ENCODE measurements at places on chromosomes 2 and 18.

DNA sequence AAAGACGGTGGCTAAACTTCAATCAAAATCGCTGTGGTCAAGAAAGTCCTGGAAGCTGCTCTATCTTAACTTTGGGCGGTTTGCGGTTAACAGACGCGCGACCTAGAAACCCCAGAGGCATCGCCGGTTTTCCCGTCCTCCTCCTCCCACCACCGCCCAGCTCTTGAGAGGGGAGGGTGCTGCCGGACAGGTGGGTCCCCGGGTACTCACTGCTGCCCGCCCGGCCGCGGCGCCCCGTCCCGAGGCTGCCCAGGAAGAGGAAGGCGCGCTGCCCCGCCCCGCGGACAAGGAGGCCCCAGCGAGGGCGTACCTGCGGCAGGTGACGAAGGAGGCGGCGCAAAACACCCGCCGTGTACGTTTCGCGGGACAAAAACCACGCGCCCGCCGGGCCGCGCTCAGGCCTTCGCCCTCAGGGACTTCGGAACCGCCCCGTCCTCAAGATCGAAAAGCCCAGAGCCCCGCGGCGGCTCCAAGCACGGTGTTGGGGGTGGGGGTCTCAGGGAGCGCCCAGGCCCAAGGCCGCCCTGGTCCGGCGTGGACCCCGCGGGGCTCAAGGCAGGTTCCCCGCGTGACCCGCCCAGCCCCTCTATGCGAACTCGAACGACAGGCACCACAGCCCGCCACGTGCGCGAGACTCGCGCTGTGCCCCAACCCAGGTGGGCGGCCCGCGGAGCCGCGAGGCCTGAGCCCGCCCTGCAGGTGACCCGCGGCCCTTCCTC is at the start of gene SH3YL1:
Gene SH3YL1, minus strand, starts transcription at position 259 of the 719 bp plus-strand sequence. Its CDS starts 48 bp downstream, at position 211.
- no peak for DNase-seq

DNA sequence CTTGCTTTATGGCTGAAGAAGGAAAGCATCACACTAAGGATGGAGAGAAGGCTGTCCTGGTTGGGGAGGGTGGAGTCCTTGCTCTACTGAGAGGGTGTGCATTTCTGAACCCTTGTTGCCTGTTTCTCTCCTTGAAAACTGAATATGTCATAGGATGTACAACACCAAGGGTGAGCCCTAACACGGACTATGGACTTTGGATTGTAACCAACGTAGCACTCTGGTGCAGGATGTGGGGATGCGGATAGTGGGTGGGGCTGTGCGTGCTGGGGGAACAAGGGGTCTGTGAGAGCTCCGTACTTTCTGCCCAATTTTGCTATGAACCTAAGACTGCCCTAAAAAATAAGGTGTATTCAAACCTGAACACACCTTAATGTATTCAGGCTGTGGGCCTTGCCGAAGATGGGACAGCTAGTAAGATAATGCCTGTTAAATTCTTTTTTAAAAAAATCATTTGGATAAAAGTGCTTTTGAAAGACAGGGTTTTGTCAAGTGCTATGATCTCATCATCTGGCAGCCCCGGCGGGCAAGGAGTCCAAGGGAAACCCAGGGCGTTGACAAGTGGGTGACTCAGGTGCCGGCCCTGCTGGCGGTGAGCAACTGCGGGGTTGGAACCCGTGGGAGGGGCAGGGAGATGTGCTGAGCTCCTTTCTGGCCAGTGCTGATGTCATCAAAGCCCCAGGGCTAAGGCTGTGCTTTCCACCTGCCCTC is 54.0 kb downstream of the GATA6 start:
- no peak for DNase-seq

GRCh38 chr2:39593439-39594393 is 72.0 kb upstream of the TMEM178A start:
- DNase-seq, result no peak

DNA sequence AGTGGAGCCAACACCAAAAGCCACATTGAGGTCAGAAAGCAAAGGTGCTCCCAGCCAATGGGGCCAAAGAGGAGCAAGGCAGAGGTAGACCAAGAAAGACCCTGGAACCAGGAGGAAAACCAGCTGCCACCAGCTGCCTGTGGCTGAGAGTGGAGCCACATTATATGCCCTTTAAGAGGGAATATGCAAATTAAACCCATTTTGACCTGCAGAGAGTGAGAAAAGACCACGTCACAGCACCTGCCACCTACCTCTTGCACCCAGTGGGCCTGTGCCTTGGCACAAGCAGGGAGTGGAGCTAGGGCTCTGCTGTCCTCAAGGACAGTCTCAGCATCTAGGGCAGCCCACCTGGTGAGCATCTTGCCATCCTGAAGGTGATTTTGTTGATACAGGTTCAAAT is 161.3 kb downstream of the MTCL1 start:
- DNase-seq, result no peak

- DNase-seq, result no peak
Observed at GRCh38 chr2:125364192-125364983, 1291.6 kb upstream of the GYPC start.

DNA sequence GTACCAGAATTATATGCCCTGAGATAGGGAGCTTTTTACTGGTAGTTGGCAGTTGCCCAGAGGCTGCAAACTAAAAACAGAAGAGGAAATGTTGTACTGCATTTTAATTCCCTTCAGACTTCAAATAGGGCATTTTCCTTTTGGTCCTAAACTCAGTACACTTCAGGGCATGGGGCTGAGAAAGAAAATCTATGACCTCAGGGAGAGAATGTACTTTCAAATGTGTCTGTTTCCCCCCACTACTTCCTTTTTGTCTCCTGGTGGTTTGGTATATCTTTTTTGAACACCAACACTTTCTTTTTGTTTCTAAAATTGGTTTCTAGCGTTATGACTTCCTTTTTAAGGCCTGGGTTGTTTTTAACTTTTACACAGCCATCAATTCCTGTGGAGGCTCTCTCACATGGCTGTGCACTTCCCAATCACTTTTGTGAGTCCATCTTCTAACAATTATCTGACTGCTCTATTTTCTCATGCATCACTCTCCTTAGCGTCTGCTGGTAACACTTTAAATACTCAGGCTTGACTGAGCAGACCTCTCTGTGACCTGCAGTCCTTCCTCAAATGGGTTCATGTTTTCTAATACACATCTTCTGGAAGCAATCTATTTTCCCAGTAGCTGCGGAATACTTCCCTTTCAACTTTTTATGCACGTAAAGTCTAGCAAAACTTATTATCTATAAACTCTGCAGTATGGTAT is 596.0 kb downstream of the LRP1B start:
- no peak for DNase-seq

DNA sequence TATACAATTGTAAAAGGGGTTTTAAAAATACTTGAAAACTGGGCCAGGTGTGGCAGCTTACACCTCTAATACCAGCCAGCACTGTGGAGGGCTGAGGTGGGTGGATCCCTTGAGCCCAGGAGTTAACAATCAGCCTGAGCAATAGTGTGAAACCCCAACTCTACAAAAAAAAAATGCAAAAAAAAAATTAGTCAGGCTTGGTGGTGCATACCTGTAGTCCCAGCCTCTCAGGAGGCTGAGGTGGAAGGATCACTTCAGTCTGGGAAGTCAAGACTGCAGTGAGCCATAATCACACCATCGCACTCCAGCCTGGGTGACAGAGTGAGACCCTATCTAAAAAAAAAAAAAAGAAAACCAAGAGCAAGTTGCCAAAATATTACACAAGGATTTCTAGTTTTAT is 182.7 kb downstream of the UBE2E3 start:
- no peak for DNase-seq

GRCh38 chr2:216015722-216016464 is 2.5 kb upstream of the MREG start:
- DNase-seq, result no peak

DNA sequence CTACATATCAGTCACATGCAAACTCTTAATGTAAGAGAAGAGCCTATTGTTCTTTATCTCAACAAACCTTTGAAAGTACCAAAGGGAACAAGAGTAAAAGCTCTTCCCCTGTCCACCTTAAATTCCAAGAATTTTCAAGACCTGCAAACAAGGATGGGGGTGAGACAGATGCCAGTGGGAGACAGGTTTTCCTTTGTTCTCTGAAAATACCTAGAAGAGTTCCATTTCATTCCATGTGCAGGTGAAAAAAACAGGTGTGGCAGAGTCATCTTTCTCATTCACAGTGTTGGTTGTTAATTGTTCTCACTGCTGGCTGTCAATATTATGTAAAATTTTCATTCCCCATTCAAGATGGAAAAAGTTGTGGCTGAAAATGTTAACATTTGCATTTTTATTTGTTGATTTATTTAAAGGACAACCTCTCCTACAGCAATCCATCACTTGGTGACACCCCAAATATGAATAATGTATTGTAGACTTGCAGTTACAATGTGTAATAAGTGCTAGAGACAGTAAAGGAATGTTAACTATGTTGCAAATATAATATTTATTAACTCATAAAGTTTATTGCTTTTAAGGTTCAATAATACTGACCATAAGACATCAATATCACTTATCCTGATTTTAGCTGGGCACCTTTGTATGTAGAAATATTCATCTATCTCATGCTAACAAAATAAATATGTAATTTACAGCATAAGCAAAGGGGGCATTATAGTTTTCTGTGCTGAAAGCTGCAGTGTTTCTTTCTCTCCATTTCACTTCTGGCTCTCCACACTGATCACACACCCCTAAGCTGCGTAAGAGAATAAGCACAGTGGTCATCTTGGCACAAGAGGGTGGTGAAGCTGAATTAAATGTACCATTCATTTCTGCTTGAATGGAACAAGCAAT is 347.0 kb downstream of the KIAA1328 start:
- no peak for DNase-seq

DNA sequence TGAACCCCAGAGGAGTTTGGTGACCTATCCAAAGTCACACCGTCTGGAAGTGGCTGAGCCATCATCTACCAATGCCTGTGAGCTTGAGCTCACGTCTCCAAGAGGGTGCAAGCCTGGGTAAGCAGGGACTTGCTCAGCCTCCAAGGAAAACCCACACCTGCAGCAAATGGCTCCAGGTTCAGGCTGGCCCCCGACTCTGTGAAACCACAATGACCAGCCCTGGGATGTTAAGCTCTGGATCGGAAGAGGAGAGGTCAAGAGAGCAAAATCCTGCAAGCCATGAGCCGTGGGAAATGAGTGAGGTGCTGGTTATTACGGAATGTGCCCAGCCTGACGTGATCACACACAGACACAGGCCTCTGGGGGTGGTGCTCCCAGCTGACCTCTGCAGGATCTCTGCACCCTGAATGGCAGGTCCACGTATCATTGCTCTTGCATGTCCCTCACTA is 94.1 kb upstream of the OTOS start:
- no peak for DNase-seq

- DNase-seq, result no peak
Observed at GRCh38 chr2:7725171-7725849, 808.1 kb downstream of the RNF144A start.

DNA sequence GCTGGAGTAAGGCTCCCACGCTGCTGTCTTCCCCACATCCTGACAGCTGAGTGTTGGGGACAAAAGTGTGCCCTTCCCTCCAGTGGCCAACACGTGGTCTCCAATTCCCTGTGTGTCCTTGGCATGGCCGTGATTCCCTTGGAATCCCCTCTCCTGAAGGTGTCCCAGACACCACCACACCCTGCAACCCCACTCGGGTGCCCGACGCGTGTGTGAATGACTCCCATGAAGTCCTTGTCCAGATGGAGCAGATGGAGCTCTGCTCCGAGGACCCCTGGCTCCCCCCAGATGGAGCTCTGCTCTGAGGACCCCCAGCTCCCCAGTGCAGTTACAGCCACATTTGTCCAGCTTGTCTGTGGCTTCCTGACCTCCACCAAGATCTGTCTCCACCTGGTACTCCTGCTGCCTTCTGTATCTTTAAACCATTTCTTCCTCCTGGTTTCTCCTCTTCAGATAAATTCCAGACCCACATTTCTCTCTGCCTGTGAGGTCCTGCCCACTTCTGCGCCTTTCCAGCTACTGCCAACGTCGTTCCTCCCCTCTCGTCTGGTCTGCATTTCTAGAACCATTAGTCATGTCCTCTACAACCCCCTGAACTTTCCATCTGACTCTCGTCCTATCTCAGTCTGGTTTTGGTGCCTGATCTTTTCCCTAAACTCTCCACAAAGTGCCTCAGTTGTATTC is 86.8 kb upstream of the PXDN start:
- no peak for DNase-seq

DNA sequence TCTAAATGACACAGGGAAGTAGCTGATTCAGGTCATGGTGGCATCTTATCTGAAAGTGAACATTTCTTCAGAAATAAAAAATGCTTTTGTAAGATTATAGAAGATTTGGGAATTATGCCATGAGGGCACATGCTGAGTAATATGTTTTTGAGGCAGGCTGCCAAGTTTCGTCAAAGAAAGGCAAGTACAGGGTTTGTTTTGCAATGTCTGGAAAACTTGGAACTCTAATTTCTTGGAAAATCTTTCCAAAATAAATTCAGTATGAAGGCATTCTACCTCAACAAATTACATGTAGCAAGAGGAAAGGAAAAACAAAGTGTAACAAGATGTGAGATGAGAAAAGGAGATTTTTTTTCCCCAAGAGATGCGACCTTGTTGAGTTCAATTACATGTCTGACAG is 167.7 kb downstream of the PLCL1 start:
- DNase-seq, result no peak

DNA sequence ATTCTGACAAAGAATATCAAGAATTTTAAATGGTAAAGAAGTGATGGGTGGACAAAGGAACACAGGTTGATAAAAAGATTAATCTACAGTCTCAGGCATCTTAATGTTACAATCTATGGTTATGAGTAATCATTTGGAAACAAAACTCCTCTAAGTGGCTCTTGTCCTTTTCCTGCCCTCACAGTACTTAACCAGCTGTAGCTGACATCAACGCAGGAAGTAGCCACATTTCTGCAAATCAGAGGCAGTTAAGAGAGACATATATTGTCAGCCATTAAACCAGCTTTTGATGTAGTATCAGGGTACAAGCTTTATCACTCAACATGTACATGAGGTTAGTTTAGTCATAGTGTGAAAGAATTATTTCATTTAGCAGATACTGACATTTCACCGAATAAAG is 244.6 kb downstream of the NR4A2 start:
- no peak for DNase-seq

GRCh38 chr2:40287773-40288172 is 164.1 kb downstream of the SLC8A1 start:
- DNase-seq, result no peak

GRCh38 chr18:52070291-52070756 is 269.7 kb upstream of the DCC start:
- no peak for DNase-seq

- no peak for DNase-seq
Observed at GRCh38 chr2:207133820-207134519, 31.8 kb downstream of the KLF7 start.

- DNase-seq, result no peak
Observed at GRCh38 chr2:39107724-39108273, 13.1 kb downstream of the SOS1 start.

GRCh38 chr2:186629250-186629996 is 39.6 kb downstream of the ITGAV start:
- DNase-seq, result no peak

GRCh38 chr2:48934807-48935206 is 179.3 kb upstream of the LHCGR start:
- no peak for DNase-seq

DNA sequence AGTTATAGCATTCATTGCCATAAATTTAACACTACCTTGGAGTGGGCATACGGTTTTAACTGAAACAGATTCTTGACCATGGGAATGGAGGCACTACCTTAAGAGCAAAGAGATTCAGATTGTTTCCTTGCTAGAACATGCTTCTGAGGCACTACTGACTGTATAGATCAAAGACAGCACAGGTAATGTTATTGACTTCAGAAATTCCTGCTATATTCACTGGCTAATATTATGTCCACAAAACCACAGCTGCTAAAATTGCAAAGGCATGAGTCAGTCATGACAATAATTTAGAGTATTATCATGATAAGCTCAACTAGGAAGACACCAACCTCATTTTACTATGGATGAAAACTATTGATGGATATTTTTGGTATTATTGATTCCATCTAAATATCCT is 39.4 kb downstream of the SLC8A1 start:
- DNase-seq, result no peak

Measured in hematopoietic multipotent progenitor cell treated with erythropoietin and hydrocortisone succinate and interleukin-3 and kit ligand, for 15 days (in vitro differentiated cells).